ENCODE measurements at places on chromosomes 1 and 21.

- no peak for DNase-seq
Measured at GRCh38 chr1:160664573-160665051, 17.8 kb upstream of the SLAMF1 start.

DNA sequence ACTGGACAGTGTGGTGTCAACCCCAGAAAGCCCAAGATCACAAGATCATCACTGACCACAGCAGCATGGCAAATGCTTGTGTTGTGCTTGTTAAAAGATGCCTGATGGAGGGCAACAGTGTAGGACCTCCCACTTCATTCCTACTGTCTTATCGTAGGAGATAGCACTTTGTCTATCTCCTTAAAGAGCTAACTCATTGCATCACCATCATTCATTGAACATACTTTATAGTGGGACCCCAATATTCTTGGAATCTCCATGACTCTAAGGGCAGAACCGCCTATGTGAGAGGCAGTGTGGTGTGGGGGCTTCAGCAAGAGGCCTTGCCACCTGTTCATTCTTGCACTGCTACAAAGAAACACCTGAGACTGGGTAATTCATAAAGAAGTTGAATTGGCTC lies 5.0 kb upstream of the SH2D1B start:
- DNase-seq: no peak

DNA sequence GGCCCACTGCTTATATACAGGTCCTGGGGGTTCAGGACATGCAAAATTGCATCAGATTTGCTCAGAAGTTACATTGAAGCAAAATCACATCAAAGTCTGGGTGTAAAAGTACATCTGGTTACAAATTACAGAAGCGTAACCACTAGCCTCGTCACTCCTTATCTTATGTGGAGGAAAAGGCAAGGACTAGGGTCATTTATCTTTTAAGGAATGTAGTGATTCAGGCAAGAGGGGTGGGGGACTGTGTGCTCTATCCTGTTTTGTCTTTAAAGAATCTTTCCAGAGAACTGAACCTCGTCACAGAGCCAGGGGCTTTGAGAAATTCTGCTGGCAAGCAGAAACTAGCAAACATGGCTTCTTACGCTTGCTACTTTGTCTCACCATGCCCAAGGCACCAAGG lies 61.1 kb upstream of the RAB4A start:
- no peak for DNase-seq

DNA sequence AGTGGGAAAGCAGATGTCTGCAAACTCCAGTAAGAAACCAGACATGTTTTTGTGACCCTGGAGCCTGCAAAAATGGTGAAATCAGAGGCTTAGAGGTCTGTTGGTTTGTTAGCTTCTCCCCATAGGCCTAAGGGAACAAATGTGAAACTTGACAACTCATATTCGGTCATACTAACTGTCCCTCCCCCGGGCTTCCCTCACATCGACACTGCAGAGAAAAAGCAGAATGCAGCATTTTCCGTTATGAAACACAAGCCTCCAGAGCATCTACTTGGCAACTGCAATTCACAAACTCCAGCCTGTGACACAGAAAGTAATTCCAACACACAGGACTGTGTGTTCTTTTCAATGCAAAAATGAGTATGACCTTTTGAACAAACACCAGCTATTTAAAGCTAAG lies 3.7 kb downstream of the KCNA2 start:
- no peak for DNase-seq

DNA sequence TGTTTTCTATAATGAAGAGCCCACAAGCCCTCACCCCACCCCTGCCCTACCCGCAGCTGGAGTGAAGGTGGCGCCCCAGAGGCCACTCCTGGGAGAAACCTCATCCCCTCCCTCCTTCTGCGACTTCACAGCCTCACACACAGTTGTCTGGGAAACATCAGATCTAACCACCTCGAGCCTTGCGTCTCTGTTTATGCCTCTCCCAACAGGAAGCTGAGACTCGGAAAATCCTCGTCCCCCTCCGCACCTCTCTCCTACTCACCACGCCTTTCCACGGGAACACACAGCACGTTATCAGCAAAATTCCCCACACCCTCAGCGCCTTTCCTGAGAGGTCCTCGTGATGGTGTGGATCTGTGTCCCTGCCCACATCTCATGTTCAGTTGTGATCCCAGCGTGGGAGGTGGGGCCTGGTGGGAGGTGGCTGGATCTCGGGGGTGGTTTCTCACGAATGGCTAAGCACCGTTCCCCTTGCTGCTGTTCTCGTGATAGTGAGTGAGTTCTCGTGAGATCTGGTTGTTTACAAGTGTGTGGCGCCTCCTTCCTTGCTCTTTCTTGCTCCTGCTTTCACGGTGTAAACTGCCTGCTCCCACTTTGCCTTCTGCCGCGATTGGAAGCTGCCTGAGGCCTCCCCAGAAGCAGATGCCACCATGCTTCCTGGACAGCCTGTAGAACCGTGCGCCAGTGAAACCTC lies 190.6 kb downstream of the KIF26B start:
- DNase-seq: no peak

- no peak for DNase-seq
Measured at GRCh38 chr1:22043198-22043769, 9.2 kb upstream of the CDC42 start.

GRCh38 chr1:238727670-238728069 lies 658.7 kb upstream of the CHRM3 start:
- no peak for DNase-seq

- DNase-seq: no peak
Measured at GRCh38 chr1:14262637-14263036, 335.8 kb upstream of the KAZN start.

DNA sequence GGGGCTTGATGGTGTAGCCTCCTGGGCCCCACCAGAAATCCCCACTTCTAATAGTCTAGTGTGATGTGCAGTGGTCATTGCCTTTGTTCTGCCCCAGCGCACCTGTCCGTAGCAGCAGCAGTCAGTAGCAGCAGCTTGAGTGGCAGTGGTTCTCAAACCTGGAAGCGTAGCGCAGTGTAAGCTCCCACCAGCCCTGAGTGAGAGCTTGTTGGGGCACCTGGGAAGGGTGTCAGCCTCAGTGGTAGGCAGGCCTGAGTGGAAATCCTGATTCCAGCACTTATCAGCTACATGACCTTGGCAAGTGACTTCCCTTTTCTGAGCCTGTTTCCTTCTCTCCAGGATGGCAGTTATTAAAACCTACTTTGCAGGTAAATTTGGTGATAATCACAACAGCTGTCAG lies 41.6 kb upstream of the EPHA8 start:
- no peak for DNase-seq

GRCh38 chr1:53296117-53296749 lies 31.6 kb downstream of the LRP8 start:
- no peak for DNase-seq

- no peak for DNase-seq
Measured at GRCh38 chr1:62810420-62811274, 26.7 kb downstream of the ATG4C start.

All from T-helper 1 cell (primary cell).